ENCODE measurements at places on chromosomes 11 and 22.

- DNase-seq: peak; percentile 52
Observed at GRCh38 chr22:35559354-35560005, 18.8 kb downstream of the RASD2 start.

DNA sequence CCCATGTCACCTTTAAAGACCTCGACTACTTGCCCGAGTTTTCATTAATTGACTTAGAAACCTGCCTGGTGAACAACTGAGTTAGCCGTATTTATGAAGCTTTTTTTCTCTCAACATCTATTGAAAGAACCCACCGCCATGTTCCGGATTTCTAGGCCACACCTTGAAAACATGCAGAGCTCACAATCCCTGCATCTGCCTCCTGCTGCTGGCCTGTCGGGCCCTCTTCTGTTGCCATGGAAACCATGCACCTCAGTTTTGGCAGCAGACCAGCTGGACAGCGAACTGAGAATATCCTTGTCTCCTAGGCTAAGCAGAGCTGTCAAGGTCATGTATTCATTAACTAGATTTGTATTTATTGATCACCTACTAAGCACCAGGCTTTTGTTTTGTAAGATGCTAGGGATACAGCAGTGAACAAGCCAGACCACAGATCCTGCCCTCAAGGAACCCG, 4.3 kb upstream of the PATZ1 start:
- no peak for DNase-seq

DNA sequence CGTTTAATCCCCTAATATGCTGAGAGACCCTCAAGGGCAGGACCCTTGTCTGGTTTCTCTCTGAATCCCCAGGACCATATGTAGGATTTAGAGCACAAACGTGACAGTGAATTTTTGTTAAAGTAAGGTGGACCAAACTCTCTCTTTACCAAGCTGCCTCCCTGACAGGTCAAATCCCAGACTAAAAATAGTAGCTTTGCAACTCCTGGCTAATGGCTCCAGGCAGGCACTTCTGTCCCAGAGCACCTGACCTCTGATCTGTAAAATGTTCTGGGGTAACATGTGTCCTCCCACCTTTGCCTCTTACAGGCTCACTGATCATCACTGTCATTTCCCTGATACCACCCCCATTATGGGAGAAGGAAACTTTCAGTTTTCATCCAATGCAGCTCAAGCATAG, 152.3 kb downstream of the SPON1 start:
- no peak for DNase-seq

GRCh38 chr11:120660024-120660565, 148.5 kb downstream of the GRIK4 start:
- peak; percentile 61 for DNase-seq

- peak; percentile 83 for DNase-seq
Observed at GRCh38 chr22:35601743-35602615, 15.2 kb downstream of the MB start.

DNA sequence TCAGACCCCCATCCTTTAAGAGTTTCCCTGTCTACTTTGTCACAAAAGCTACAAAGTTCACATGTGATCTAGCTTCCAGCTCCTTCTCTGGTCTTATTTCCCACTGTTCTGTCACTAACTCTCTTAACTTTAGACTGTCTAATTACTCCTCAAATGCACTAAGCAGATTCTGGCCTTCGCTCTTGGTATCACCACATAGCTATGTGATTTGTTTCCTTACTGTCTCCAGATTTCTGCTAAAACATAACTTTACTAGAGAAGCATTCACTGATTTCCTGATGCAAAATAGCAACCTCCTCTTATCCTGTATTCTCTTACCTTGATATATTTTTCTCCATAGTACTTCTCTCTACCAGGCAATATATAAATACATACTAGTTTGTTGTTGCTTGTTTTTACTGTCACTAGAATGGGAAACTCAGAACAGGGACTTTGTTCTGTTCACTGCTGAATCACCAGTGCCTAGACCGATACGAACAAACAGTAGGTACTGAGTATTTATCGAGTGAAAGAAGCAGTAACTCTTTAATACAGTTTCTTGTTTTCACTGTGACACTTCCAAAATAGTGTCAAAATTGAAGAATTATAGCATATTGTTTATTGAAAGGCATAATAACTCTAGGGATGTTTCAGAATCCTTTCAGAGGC, 205.6 kb downstream of the DDX10 start:
- peak; percentile 86 for DNase-seq

GRCh38 chr11:12008790-12009616, 577 bp upstream of the DKK3 start:
- peak; percentile 84 for DNase-seq

All from ELR (cell line).